SK-N-MC (cell line): ENCODE measurements at places on chromosomes 7 and 10.

GRCh38 chr10:44463511-44464121 lies 78.7 kb upstream of the CXCL12 start:
- peak; percentile 5 for DNase-seq

DNA sequence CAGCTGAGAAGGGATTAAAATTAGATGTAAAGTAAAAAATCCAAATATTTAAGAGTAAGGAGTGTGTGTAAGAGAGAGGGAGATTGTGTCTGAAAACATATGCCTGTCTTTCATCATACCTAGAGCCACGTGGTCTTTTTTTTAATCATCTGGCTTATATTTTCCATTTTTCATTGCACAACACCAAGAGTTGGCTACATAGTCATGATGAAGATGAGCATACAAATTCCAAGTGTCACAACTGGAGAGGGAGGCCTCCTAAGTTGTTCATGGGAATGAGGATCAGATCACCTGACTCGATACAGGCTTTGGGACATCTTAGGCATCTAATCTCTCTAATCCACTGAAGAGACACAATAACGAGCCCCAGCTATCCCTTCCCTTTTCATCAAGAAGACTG lies 47.2 kb upstream of the CCDC3 start:
- DNase-seq = no peak

DNA sequence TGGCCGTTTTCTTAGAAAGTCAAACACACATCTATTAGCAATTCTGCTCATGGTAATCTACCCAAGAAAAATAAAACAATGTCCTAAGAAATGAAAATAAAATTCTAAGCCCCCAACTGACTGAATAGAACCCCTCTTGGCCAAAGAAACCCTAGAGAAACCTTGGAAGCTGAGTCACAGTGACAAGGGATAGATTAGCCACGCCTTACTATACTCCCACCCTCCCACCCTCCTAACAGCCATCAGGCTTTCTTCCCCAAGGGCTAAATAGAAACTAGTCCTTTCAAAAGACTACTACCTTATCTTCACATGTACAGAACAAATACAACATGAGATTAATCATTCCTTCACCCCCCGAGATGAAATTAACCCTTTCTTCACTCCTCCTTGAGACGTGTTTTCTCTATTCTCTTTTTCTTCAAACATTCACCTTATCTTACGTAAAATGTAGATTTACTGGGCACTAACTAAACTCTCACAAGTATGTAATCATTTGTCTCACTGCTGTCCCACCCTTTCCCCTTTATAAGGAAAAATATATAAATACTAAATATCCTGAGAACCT lies 57.5 kb downstream of the HTR7 start:
- no peak for DNase-seq

GRCh38 chr10:62092301-62093030 lies 176.2 kb downstream of the RTKN2 start:
- no peak for DNase-seq

DNA sequence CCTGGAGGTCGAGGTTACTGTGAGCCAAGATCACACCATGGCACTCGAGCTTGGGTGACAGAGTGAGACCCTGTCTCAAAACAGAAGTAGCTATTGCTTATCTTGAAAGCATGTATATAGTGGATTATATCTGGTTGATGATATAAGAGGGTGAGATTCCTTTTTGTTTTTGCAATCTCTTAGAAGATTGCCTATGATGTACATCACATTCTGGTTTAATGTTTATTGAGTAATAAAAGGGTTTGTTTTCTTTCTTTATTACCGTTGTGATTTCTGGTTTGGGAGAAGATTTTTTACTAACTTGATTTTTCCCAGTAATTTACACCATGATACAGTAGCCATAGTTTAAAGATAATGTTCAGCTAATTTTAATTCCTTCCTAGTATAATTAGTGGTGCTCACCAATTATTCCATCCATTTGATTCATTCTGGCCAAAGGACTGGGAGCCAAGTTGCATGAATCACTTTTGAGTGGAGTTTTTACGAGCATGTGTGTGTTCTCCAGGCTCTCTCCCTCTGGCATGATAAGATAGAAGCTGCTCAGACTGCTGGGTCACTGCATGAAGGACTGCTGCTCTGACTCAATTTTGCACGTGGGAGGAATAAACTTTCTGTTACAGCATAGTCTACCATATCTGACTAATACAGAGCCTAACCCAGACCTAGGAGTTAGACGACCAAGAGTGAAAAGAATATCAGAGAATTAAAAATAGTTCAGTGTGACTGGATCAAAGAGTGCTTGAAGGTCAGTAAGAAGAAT lies 13.5 kb upstream of the TSPAN13 start:
- DNase-seq = no peak

GRCh38 chr10:51907361-51907760 lies 208.0 kb upstream of the CSTF2T start:
- no peak for DNase-seq

- DNase-seq = no peak
Observed at GRCh38 chr10:121942749-121943416, 15.1 kb upstream of the ATE1 start.

DNA sequence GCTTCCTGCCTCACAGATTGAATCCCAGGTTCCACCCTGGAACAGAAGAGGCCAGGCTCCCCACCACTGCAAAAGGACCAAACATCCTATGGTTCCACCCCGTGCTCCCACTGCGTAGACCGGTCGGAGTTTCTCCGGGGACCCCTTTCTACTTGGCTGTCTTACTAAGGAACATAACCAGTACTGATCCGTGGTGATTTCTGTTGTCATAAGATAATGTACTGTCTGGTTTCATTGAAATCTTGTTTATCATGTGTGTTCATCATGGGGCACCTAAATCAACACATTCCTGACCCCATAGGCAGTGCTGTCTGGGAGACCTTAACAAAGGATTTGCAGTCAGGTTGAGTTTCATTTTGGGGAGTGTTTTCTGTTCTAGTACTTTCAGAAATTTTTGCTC lies 104.5 kb downstream of the CHN2 start:
- no peak for DNase-seq

GRCh38 chr10:117007080-117007479 lies 2.1 kb upstream of the SHTN1 start:
- DNase-seq = no peak
